ENCODE measurements at places on chromosomes 4 and X. TPM values are rescaled to one million over a fixed set of nuclear protein-coding genes. Genes with fewer than 3 reads are reported as not detected.

Gene GYPB
- total RNA-seq = not detected

Gene MAOA
- 12.0 TPM for total RNA-seq

Gene MSANTD1
- total RNA-seq = 3.4 TPM

Gene AMMECR1
- 2.7 TPM for total RNA-seq

Gene BANK1
- total RNA-seq = under 0.01 TPM

Gene CNOT6L
- total RNA-seq = 35.2 TPM

Gene TENM3
- total RNA-seq = 71.5 TPM

Measured in temporal lobe (tissue), 4 donors.